ENCODE measurements at places on chromosomes 1 and 21.

DNA sequence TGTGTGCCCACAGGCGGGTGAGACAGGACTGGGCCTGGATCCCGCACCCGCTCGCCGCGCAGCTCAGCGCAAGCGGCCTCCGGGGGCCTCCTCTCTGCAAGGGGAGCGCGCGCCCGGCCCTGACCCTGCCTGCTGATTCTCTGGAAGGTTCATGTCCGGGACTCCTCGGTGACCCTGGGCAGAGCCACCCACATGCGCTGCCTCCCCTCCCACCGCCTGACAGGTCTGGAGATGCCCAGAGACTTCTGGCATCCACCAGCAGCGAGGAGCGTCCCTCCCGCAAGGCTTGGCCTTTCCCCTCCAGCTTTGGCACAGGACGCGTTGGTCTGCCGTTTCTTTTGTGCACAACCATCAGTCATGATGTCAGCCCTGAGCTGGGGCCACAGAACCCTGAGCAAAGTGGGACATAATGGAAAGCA, 42.0 kb upstream of the COL6A2 start:
- no peak for ATAC-seq

GRCh38 chr1:9824702-9825089, 931 bp upstream of the CLSTN1 start:
- no peak for ATAC-seq

DNA sequence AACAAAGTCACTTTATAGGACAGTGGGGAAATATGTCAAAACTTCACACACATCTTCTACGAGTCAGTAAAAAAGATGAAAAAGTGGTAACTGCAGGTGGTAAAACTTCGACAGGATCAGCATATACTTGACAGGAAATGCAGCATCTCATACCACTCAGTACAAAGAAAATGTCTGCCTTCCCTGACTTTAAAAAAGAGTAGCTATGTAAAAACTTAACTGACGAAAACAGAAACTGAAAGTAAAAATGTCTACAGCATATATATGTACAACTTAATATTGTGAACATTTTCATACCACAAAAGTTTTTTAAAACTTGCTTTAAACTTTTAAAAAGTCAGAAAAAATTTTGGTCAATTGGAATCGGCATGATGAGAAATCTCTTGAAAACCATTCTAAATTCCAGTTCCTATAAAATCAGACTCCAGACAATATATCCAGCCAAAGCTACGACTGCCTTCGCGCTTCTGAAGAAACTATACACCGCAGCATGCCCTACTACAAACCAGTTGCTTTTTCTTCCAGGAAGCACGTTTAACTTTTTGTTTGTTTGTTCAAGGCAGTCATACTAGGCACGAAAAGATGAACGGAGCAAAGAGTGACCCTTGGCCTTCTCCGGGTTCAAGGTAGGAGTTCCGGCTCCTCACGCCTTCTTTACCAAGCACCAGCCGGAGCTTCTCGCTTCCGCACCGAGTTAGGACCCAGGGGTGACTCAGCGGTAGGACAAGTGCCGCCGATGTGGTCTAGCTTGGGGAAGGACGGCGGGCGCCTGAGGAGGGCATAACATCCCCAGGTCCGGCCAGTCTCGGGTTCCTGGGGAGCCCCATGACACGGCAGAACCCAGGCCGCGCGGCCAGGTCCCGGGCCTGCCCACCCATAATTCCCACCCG, 612 bp downstream of the PSMA5 start:
- ATAC-seq, result peak; percentile 66

- no peak for ATAC-seq
Observed at GRCh38 chr1:211328084-211328694, 1.6 kb downstream of the TRAF5 start.

- ATAC-seq, result no peak
Observed at GRCh38 chr21:43304621-43305335, 122.2 kb downstream of the SIK1 start.

GRCh38 chr1:31689379-31689778, 14.4 kb downstream of the COL16A1 start:
- ATAC-seq, result no peak

DNA sequence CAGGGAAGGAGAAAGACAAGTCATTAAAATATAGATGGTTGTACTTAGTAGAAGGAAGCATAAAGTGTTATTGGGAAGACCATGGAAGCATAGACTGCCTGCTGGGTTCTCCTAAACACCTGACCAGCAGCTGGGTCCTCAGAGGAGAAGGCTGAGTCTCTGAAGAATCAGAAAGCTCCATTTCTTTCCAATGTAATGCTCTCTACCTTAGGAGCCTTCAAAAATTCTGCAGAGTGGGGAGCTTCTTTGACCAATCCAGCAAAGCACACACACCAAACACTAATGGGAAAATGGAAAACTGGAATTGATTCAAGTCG, 21.1 kb upstream of the BCL10 start:
- no peak for ATAC-seq

- ATAC-seq, result no peak
Observed at GRCh38 chr1:8189931-8190483, 127.9 kb upstream of the SLC45A1 start.
